PC-3 (cell line): ENCODE measurements at places on chromosomes 4 and X.
A peak's percentile ranks its signal among the peaks of the same experiment; 100 is the strongest.

DNA sequence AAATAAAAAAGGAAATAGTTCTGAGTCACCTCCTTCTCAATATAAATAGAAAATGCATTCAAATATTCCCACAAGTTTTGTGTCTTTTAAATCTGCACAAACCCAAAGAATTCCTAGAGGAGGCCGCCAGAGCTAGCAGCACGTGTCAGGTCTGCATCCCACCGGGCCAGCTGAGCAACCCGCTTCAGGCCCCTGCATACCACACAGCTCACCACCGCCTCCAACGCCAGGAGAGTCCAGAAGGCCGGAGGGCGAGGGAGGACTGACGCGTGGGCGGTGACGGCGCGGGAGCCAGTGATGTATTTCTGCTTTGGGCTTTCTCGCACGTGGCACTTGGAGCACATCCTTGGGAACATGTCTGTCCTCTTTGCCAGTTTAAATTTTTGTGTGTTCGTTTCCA lies 61.9 kb upstream of the CLDN34 start:
- DNase-seq = no peak

DNA sequence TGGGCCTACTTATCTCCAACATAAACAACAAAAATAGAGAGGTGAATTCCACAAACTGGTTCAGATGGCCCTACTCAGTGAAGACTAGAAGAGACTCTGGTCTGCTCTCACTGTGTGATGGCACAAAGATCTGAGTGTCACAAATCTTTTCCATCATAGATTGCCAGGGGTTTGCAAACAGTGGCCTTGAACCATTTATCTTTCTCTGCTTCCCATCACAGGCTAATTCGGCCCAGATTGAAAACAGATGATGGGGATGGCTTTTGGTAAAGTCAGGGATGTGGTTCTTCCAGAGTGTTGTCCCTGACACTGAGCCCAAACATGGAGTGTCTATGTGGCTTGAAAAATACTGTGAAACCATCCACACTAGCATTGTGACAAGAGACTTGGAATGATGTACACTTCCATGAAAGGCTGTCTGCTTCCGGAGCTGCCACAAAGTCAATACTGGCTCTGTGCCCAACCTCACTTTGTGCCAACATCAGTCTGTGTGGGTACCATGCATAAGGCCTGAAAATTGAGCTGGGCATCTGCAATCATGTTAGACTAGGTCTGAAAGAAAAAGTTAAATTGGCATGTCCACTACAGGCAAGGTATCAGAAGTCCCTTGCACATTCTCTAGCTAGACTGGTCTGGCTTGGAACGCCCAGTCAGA lies 25.2 kb upstream of the PLAC1 start:
- peak; percentile 9 for DNase-seq

DNA sequence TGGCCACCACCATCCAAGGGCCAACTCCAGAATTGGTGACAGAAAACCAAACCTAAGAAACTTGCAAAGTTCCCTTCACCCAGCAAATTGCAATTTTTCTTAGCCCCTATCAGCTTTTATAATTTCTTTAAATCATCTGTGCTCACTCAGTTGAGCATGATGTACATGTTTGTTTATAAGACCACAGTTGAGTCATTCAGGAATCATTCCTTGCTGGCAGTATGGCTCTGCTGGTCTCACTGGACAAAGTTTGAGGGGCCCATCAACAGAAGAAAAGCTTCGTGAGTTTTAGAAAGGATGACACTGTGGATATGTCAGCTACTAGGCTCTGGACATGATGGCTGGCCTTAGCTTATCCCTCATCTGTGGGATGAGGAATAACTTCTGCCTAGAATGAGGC lies 4.0 kb downstream of the TRPC5 start:
- DNase-seq = peak; percentile 3

DNA sequence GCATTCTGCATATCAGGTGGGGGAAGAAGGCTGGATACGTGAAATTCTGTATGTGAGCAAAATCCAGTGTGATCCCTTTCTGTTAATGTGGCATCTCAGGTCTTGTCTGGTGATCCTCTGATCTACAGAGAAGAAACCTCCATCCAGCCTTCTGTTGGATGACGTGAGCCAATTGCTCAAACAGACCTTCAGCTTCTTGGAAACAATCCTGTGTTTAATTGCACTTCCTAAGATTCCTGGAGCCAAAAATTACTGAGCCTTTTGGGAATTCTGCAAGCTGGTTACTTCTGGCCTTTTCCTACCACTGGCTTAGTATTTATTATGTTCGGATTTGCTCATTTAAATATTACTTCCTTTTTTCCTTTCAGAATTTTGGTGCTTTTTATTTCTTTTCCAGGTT lies 51.2 kb downstream of the TRIML1 start:
- DNase-seq = no peak

GRCh38 chr4:73780834-73781233 lies 40.5 kb downstream of the CXCL8 start:
- DNase-seq = no peak

DNA sequence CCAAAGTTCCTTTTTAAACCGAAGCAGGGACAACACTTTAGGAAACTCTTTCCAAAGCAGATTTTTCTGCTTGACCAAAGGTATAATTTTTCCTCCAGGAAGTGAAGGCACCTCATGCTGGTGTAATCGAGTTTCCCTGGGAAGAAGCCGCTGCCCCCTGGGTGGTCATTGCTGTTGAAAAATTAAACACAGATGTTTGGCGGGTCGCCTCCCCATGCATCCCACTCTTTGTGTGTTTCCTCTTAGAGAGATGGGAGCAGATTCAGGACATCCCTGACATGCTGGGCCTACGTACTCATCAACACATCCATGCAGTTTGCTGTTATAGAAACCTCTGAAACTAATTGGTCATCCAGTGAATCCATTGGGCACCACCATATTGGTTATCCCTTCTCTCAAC lies 179.2 kb upstream of the HCCS start:
- DNase-seq = no peak

- DNase-seq = no peak
Observed at GRCh38 chr4:45688341-45688740, 435.5 kb downstream of the GABRG1 start.

DNA sequence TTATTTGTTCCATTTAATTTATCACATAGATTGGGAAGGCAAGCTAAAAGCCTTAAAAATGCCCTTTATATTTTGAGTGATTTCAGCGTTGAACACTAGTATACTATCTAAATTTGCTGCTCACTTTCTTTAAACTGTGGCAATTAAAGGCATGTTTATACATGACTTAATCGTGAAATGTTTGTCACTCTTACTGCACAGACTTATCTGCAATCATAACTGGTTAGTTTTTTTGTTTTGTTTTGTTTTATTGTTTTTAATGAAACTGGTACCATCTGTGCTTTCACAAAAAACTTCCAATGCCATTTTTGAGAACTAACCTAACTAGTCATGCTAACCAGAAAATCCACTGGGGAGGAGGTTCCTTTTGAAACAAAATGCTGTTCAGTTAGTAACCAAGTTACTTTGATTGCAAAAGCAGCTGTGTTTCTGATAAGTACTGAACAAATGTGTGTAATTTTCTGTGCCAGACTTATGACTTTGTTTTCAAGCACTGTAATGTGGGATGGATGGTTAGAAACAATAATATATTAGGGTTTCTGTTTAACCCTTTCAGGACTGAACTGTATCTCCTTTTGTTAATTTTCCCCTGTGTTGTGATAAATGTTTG lies 56.1 kb downstream of the CCKAR start:
- no peak for DNase-seq

DNA sequence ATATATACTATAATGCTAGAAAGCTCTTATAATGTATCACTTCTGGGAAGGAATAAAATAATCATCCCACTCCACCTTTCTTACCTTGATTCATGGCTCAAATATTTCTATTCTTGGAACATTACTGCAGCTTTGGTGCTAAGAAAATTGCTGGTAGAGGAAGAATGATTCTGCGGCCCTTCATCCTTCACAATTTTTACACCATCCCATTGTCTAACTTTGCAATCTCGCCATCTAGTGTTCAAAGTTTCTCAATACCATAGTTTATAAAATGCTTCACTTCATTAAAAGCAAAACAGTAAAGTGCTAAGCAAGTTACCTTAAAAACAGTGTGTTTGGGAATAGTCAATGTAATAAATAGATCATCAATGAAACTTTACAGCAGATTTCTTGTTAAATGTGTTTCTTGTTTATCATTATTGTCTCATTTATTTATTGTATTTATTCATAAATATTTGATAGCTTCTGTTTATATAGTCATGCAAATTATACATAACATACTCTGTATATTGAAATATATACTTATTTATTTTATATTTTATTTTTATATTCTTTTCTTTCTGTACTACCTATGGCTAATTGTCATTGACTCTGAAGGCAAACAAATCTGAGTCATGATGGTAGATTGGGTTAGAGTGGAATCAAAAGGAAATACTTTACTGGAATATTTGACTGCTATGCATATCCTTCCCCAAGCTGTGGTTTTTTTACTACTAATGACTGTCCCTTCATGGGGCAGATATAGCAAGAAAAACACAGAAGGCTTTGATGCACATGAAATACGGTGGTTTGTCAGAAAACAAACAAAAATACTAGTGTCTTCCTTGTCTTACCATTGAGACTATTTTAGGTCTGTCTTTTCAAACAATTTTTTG lies 390.7 kb downstream of the MAPK10 start:
- DNase-seq = peak; percentile 81

DNA sequence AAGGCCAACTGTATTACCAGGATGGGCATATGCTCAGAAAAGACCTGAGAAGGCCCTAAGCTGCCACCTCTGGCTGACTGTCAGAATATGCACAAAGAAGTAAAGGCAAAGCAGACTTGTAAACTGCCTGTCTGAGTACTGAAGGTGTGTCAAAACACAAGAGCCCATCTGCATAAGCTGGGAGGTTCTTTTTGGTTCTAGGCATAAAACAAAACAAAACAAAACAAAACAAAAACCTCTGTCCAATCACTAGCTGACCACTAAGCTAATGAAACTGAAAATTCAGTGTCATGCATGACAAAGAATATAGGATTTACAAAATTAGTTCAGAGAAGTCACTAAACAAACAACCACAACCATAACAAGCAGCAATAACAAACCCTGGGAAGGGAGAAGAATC lies 20.6 kb downstream of the SH3D19 start:
- DNase-seq = peak; percentile 43

DNA sequence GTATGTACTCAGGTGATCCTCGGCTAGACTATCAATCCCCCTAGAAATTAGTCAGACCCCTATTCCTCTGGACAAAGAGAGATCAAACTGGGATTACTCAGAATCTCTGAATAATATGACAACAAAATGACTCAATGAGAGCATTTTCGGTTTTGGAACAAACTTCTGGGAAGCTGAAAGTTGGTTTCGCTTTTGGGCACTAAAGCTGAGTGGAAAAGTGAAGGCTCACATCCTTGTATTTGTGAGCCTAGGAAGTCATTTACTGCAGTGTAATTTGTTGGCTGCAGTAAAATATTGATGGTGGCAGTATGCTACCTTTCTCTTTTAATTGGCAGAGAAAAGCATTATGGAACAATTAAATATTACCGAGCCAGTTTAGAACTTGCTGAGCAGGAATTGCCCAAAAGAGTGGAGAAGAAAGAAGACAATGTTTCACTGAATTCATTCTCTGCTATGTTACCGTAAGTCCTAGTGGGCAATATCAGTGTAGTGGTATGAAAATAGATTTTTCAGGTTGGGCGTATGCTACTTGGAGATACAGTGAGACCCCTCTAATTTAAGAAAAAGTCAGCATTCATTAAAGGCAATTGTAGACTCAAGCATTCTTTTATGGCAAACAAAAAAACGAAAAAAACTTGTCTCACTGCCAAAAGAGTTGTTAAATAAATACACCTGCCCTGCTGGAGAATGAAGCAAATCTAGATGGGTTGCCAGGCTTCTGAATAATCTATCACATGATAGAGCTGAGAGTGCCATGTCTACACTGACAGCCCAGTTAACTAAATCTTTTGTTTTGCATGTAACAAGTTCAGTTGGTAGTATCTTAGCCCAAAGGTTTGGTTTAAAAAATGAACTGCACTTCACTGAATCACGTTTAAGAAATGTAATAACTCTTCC lies 69.6 kb downstream of the AGTR2 start:
- DNase-seq = peak; percentile 87

GRCh38 chrX:137166591-137166990 lies 132.8 kb upstream of the GPR101 start:
- DNase-seq = peak; percentile 9

DNA sequence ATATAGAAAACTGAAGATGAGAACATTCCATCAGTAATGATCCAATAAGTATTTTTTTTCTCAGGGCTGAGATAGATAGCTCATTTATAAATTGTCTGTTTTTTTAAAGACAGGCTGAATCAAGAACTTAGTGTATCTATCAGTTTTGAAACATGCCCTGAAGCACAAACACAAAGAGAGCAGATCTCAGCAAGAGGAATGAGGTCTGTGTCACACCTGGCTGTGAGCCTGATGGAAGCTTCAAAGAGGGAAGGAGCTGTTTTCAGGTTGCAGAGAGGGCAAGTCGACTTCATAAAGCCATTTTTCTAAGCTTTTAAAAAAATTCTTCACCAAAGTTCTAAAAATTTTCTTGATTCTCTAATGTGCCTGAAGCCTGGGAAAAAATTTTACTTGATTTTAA lies 434.9 kb downstream of the PDGFC start:
- DNase-seq = peak; percentile 46

GRCh38 chr4:185825737-185826136 lies 13.7 kb upstream of the SORBS2 start:
- DNase-seq = no peak

DNA sequence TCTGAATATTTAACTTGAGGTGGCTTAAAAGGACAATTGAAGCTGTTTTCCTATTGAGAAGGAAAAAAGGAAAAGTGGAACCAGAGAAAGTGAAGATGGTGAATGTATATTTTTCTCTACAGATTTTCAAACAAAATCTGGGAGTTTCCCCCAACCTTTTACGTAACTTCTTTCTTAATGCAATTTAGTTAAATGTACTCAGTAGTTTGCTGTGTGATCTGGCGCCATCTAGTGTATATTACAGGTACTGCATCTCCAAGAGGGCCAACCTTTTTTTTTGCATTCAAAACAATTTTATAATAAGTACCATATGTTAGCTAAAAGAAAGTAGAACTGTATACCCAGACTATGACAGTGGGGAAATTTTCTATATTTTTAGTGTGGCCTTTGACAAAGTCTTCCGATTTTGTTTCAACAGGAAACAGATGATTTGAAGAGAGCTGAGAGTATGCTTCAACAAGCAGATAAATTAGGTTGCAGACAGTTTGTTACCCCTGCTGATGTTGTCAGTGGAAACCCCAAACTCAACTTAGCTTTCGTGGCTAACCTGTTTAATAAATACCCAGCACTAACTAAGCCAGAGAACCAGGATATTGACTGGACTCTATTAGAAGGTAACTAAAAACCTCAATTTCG lies 82.0 kb downstream of the PLS3 start:
- DNase-seq = peak; percentile 75

DNA sequence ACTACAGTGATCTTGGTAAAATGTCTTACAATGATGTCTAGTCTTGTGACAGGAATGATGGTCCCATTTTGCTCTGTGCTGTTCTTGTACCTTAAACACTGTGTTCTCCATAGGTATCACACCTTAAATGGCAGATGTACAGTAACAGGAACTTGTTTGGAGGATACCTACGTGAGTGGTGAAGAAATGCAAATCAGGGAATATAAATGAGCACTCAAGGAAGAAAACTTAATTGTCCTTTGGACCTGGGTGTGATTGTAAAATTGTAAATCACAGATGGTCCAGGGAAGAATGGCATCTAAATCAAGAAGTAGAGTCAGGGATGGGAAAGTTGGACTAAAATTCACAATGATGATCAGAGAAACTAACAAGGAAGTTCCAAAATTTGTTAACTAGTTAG lies 12.7 kb downstream of the HPGDS start:
- DNase-seq = no peak
